ENCODE measurements at places on chromosomes 13 and 19.

DNA sequence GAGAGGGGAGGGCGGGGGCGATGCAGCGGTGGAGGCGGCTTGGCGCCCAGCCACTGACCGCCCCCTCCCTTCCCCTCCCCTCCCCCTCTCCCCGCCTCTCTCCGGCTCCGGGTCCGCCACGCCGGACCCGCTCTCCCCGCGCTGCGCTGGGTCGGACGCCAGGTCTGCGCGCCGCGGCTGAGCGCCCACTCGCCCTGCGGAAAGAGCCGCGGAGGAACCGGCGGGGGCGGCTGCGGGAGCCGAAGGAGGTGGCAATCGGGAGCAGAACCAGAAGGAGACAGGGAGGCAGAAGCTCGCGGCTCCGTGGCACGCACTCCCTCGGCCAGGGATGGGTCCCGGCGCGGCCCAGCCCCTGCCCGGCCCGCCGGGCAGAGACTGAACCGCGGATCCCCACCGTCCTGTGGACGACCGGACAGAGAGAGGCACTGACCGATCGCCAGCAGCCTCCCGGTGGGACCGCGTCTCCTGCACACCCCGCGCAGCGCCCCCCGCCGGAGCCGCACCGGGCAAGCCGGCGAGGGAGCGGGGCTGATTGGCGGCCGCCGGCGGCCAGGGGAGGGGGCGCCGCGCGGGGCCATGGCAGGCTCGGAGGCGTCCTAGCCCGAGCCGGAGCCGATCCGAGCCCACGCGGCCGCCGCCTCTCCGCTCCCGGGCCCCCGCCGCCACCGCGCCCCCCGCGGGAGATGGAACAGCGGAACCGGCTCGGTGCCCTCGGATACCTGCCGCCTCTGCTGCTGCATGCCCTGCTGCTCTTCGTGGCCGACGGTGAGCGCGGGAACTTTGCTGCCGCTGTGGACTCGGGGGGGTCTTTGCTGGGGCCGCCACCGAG, at the start of gene VSTM2B:
Gene VSTM2B (plus strand): TSS at position 94 of the 829 bp plus-strand sequence. CDS start 590 bp downstream, at position 684.
- no peak for DNase-seq

GRCh38 chr13:113929628-113930615, 44.0 kb downstream of the C13orf46 start:
- no peak for DNase-seq

DNA sequence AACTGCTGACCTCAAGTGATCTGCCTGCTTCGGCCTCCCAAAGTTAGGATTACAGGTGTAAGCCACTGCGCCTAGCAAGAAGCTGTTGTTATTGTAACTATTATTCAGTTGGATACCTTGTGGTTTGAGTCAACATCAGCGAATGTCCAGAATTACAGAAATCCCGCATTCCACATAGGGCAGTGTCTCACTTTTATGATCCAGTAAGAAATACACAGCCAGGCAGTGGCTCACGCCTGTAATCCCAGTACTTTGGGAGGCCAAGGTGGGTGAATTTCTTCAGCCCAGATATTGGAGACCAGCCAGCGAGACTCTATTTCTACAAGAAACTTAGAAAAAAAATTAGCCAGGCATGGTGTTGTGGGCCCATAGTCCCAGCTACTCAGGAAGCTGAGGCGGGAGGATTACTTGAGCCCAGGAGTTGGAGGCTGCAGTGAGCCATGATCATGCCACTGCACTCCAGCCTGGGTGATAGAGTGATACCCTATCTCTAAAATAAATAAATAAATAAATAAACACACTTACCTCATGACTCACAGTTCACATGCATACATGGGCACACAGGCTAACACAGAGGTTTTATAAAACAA, 43.8 kb downstream of the SPTBN4 start:
- no peak for DNase-seq

DNA sequence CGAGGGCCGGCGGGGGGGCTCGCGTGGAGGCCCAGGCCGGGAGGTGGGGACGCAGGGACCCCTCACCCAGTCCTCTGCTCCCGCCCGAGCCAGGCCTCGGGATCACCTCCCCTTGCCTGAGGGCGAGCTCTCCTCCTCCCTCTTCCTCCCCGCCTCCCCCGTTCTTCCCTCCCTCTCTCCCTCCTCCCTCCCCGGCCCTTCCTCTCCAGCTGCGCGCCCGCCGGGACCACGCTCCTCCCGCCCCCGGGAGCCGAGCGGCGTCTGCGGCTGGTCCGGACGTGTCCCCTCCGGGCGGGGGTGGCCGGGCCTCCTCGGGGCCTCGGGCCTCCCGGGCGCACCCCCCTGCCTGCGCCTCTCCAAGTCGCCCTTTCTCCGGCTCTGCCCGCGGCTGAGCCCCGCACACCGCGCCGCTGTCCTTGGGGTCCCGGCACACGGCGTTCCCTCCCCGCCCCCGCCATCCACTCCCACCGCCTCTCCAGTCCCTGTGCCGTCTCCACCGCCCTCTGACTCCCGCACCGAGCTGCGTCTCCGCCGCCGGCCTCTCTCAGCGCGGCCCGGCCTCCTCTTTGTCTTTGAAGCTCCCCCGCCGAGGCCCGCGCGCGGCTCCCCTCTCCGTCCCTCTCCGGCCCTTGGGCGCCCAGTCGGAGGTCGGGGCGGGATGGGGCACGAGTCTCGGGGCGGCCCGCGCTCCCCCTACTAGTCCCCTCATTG, 5.7 kb downstream of the SOX1 start:
- DNase-seq = no peak

DNA sequence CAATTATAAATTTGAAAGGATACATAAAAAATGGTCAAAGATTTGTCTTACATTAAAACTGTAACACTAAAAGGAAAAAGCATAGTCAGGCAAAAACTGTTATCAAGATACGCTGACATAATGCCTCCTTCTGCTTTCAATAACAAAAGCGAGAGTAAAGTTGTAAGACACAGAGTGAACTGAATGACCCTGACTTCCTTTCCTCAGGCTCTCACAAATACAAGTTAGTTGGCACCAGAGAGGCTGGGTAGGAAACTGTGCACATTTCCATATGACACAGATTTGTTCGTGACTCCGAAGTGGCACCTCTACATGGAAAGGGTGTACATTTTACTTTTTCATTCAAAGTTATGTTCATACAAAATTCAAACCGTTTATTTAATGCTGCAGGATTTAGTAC, 15.4 kb downstream of the FGF14 start:
- no peak for DNase-seq

GRCh38 chr13:22121146-22121739, 450.4 kb downstream of the FGF9 start:
- DNase-seq = no peak

- no peak for DNase-seq
Observed at GRCh38 chr13:27404680-27405079, 19.7 kb upstream of the GTF3A start.

DNA sequence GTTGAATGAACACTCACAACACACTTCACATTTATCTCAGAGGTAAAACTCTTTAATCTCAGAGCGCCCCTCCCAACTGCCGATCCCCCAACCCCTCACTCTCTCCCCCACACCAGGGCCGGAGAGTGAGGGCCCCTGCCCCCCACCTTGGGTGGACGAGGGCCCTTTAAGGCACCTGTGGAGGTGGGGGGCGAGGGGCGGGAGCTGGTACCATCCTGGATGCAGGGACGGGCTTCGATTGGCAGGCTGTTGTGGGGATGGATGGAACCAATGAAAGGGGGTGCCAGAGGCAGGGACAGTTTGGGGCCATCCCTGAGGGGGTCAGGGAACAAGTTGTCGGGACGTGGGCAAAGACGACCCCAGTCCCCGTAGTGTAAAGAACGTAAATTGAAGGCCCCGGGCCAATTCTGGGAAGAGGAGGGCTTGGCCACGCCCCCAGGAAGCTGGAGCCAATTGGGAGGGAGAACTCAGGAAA, 1.7 kb upstream of the PNKP start:
- DNase-seq = no peak

DNA sequence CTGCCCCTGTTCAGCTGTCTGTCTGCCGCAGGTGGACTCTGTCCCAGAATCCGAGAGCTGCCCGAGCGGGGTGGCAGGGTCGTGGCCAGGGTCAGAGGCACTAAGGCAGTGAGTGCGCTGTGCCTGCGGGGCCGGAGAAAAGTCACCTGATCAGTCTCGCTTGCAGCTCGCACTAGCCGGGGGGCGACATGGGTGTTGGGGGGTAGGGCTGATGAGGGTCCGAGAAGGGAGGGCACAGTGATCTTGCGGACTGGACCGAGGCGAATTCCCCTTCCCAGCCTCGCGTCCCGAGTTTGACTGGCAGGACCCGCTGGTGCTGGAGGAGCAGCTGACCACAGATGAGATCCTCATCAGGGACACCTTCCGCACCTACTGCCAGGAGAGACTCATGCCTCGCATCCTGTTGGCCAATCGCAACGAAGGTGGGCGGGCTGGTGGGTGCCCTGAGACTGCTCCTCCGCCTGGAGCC, 627 bp downstream of the GCDH start:
- DNase-seq = no peak

DNA sequence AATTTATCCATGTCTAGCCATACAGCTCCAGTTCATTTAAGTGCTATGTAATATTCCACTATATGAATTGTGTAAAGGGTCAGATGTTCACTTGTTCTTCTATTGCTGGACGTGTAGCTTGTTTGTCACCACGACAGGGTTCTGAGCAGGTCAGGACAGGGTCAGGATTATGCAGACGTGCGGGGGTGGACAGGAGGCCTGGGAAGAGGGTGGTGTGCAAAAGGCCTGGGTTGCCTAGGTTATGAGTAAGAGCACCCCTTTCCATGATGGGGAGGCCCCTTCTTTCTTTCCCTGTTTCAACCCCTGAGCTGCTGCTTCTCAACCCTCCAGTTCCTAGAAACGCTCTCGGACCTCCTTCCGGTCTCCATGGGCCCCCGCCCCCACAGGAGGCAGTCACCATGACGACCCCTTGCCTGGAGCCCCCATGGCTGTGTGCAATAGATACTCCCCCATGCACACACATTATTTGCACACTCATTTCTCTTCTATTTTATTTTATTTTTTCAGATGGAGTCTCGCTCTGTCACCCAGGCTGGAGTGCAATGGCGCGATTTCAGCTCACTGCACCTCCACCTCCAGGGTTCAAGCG, 2.0 kb downstream of the EXOC3L2 start:
- no peak for DNase-seq

DNA sequence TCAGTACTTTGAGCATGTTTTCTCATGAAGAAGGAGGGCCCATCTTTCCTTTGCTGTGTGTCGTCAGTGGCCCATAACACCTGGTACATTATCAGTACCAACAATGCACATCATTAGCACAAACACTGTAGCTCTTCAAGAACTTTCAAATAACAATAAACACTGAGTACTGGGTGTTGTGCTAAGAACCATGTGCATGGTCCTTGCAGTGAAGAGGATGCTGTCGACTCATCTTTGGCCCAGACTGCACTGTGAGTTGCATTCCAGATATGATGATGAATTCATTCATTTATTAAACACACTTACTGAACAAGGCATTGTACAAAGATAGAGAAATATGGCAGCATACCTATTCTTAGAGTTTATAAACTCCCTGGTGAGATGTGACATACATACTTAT, 55.8 kb downstream of the FLT3 start:
- DNase-seq = no peak

GRCh38 chr13:113785051-113786010, 26.3 kb downstream of the TMEM255B start:
- peak; percentile 65 for DNase-seq

DNA sequence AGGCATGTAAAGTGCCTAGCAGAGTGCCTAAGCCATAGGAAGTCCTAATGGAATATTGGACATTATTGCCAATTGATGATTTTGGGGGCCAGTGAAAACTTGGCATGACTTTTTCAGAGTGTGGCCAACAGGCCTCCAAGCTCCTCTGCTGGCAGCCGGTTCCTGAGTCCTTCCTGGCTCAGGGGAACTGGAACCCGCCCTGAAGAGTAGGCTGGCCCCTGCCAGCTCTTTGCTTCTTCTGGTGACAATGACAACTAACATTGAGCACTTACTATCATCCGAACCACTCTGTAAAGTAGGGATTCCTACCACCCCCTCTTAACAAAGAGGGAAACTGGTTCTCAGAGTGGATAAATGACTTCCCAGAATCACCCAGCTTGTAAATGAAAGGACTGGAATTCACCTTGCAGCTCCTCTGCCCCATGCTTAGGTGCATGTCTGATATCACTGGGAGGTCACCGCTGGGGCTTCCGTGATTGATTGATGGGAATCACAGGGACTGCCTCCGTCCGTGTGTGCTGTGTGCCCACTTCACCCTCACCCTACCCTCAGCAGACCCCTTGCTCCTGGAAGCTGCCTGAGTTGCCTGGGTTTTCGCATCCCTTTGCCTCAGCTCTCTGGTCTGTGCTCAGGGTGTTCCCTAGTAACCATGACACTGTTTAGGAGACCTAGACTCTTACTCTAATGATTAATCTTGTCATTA, 50.6 kb downstream of the TNFRSF19 start:
- DNase-seq = no peak

GRCh38 chr13:33057019-33057780, 41.0 kb downstream of the KL start:
- DNase-seq = no peak

- no peak for DNase-seq
Observed at GRCh38 chr13:29597706-29598105, 2.2 kb upstream of the SLC7A1 start.

DNA sequence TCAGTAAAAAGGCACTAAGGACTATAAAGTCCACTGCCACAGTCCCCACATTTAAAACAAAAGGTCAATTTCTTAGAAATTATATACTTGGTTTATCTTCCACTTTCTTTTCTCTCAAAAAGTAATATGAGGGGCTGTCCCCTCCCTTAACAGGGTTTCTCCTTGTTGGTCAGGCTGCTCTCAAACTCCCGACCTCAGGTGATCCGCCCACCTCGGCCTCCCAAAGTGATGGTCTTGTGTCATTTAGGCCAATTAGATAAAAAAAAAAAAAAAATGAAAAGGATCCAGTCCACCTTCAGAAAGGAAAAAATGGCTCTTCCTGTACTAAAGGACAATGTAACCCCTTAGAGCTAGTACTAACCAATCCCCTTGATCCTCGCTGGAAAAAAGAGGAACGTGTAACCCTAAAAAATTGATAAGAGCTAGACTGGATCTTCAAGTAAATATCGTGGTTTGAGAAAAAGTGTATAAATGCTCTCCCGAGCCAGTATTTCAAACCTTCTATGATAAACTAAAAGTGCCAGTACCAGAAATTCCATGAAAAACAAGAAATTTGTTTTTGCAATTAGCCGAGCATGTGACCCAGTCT, 9.0 kb upstream of the CD70 start:
- no peak for DNase-seq

- no peak for DNase-seq
Observed at GRCh38 chr13:112647256-112647655, 42.6 kb upstream of the ATP11A start.

- DNase-seq = peak; percentile 6
Observed at GRCh38 chr13:52405767-52406494, at the start of gene THSD1. Gene THSD1 (minus strand): TSS chr13:52406172. CDS start chr13:52402600, 3,572 bp downstream.

DNA sequence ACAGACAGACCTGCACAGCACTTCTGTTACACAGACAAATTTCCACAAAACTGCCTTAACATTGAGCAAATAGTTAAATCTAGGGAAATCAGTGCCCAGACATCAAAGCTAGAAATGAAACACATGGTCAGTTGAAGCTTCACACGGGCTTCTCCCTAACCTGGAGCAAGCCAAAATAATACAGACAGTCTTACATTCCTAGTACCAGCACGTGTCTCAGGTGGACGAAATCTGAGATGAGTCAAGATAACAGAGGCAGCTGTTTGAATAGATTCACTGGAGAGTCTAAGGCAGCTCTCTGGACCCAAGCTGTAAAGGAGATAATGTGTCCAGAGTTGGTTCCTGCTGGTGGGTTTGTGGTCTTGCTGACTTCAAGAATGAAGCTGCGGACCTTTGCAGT, 4.1 kb upstream of the ZNF699 start:
- no peak for DNase-seq

GRCh38 chr13:26895808-26896466, 135.4 kb upstream of the GPR12 start:
- DNase-seq = no peak

GRCh38 chr13:99665711-99666110, 164.4 kb downstream of the TM9SF2 start:
- DNase-seq = no peak

- DNase-seq = no peak
Observed at GRCh38 chr19:52086481-52086880, 9.1 kb downstream of the ZNF841 start.

Data from HFF-Myc (cell line).